ENCODE measurements at places on chromosomes 13 and 19.
A peak's percentile ranks its signal among the peaks of the same experiment; 100 is the strongest.

- DNase-seq, result peak; percentile 77
Observed at GRCh38 chr19:45499196-45500180, 1.2 kb downstream of the PPM1N start.

- DNase-seq, result peak; percentile 14
Observed at GRCh38 chr13:67133476-67133875, 96.7 kb downstream of the PCDH9 start.

DNA sequence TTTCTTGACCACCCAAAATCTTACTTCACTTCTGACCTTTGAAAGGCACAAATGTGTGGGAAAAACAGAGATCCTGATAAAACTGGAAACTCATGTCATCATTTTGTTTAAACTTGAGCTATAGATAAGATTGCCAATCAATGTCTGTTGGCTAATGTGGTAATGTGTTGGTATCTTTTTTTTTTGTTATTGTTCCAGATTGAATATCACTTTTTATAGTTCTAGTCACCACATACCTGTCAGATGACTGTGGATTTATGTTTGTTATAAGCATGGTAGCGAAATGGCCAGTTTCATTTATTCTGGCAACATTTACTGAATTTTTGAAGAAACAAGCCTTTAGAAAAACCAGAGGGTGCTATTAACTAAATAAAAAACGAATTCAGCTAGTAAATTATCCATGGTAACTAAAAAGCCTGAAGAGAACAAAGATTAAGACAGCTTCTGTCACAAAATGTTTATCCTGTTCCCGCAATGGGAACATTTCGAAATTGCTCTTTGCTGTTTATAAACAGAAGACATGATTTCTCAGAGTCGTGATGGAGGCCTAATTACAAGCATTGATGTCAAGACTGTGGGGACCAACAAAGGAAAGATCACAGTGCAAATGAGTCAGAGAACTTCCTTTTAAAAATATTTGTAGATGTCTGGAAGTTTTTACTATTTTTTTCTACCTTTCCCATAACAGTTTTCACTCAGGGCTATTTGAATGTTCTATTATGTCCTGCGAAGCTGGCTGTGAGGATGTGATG lies 82.9 kb upstream of the POSTN start:
- no peak for DNase-seq

DNA sequence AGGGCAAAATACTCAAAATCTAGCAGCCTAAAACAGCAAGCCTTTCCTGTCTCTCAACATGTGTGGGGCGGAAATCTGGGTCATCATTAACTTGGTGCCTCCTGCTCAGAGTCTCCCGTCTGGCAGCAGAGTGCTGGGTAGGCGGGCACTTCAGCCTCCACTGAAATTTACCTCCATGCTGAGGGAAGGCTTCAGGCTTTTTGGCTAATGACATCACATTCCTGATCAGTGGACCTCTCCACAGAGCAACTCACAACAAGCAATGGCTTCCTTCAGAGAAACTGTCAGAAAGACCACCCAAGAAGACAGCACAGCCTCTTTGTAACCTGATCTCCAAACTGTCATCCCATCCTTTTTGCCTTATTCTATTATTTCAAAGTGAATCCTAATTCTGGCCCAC lies 1109.0 kb downstream of the UQCRFS1 start:
- DNase-seq, result no peak

GRCh38 chr13:80858131-80858530 lies 517.2 kb upstream of the SPRY2 start:
- DNase-seq, result no peak

DNA sequence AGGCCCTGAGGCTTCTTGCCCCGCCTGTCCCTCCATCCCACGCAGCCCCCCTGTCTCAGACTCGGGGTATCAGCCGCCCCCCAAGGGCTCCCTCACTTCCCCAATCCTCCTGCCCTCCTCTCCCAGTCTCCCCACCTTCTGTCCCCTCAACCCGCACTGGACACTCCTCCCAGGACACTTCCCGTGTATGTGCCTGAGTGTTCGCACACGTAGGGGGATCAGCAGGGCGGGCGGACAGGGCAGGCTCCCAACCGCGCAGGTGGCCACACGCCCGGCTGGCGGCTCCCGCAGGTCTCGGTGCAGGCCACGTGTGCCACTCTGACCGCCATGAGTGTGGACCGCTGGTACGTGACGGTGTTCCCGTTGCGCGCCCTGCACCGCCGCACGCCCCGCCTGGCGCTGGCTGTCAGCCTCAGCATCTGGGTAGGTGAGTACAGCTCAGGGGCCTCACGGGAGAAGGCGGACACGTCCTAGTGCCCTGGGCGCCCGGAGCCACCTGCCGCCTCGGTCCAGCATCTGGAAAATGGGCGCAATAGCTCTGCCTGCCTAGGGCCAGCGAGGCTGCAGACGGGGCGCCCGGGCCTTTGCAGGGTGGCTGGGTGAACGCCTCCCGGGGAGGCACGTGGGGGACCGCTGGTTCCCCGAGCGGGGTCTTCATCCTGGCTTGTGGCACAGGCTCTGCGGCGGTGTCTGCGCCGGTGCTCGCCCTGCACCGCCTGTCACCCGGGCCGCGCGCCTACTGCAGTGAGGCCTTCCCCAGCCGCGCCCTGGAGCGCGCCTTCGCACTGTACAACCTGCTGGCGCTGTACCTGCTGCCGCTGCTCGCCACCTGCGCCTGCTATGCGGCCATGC lies 2.3 kb downstream of the KISS1R start:
- peak; percentile 58 for DNase-seq

GRCh38 chr13:37175996-37176395 lies 70.5 kb upstream of the CSNK1A1L start:
- no peak for DNase-seq

GRCh38 chr19:51387924-51388389 lies at the start of gene LIM2:
LIM2 (minus strand) TSS chr19:51387974; CDS start chr19:51387443, 531 bp downstream.
- DNase-seq, result no peak

DNA sequence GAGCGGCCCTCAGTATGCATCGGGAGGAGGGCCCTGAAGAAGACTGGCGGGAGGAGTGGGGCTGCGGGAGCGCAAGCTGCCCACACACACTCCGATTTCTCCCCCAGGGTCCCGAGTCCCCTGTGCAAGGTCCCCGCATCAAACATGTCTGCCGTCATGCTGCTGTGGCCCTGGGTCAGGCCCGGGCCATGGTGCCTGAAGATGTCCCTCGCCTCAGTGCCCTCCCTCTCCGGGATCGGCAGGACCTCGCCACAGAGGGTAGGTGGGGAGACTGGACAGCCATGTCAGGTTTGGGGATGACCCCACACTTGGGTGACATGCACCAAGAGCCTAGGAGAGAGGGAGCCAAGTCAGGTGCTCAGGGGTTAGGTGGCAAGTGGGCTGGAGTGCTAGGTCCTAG lies 4.7 kb downstream of the KMT2B start:
- no peak for DNase-seq

GRCh38 chr19:16347706-16348105 lies 23.1 kb downstream of the KLF2 start:
- no peak for DNase-seq
